Thoracic aorta (tissue), 2 donors: ENCODE measurements at places on chromosomes 7 and 10.

- H3K4me1 ChIP-seq, result no peaks in the 10 kb centered on the region
- no peaks in the 10 kb centered on the region for H3K36me3 ChIP-seq
- no peak overlapping the region for H3K27ac ChIP-seq
- H3K4me3 ChIP-seq, result no peak overlapping the region
Observed at GRCh38 chr7:2501947-2502646, 17.5 kb upstream of the LFNG start.

DNA sequence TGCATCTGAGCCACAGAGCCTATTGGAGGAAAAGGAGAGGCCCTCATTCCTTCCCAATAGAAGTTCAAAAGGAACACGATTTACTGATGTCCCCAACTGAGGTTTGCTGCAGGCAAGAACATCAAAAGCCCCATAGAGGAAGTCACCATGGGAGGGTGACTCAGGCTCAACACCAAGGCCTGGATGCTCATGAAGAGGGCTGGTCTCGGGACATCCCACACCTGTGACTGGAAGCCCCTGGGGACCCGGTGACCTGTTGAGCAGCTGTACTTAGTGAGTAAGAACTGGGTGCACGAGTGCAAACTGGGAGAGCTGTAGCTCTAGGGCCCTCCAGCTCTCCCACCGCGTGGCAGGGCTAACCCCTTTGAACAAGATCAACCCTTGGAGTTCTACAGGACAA is 38.0 kb downstream of the CYTH3 start:
- no peak for DNase-seq
- peaks cover 29% of the 10 kb centered on the region for H3K4me1 ChIP-seq
- no peak overlapping the region for H3K4me3 ChIP-seq
- H3K27ac ChIP-seq, result no peak overlapping the region

DNA sequence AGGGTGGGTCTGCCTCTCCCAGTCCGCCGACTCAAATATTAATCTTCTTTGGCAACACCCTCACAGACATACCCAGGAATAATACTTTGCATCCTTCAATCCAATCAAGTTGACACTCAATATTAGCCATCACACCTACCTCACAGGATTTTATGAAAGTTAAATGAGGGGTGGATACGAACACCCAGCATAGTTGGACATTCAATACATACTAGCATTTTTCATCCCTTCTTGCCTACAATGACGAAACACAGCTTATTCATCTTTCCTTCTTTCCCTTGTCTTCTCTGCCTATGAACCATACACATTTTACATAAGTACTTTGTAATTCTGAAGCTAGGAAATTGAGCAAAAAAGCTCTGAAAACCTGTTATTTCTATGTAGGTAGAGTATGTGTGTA is 48.5 kb downstream of the EMX2 start:
- H3K36me3 ChIP-seq, result no peaks in the 10 kb centered on the region
- H3K27me3 ChIP-seq, result no peaks in the 10 kb centered on the region
- H3K4me3 ChIP-seq, result no peak overlapping the region
- H3K4me1 ChIP-seq, result no peaks in the 10 kb centered on the region

- peak overlapping the region; percentile 98 for H3K4me3 ChIP-seq
- H3K36me3 ChIP-seq, result no peaks in the 10 kb centered on the region
- H3K4me1 ChIP-seq, result peaks cover 27% of the 10 kb centered on the region
- H3K27me3 ChIP-seq, result no peaks in the 10 kb centered on the region
- peak overlapping the region; percentile 90 for H3K27ac ChIP-seq
- DNase-seq, result no peak
Observed at GRCh38 chr10:22321156-22321923, 441 bp downstream of the BMI1 start.

DNA sequence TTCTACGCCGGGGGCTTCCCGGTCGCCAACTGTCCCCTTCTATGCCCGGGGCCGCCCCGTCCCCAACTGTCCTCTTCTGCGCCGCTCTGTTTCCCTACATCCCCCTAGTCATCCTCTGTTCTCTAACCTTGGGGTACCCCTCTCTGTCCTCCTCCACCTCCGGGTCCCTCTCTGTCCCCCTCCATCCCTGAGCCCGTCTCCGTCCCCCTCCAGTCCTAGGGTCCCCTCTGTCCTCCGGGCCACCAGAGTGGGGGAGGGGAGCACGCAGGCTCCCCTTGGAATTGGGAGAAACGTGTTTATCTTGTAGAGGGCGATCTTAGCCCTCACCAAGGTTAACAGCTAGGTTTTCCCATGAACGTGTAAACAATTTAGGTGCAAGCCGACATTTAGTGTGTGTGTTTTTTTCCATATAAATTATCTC is 852 bp upstream of the KLF6 start:
- peak overlapping the region; percentile 81 for H3K4me3 ChIP-seq
- H3K4me1 ChIP-seq, result peaks cover 1% of the 10 kb centered on the region
- DNase-seq, result no peak

DNA sequence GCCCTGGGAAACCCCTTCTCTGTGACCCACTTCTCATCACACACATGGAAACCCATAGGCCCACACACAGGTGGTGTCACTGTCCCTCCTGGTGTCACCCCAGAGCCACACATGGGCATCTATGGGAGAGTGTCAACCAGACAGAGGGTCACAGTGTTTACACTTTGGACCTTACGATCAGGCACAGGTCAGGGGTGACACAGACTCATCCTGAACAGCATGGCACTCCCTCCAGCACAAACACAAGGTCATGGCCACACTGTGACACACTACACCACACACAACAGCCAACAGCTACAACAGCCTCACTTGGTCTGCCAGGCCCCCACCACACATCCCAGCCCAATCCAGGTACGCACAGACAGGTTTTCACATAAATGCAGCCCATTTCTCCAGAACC is 6.2 kb downstream of the TLX1 start:
- DNase-seq, result no peak
- no peak overlapping the region for H3K27ac ChIP-seq
- H3K27me3 ChIP-seq, result peaks cover 32% of the 10 kb centered on the region
- peaks cover 32% of the 10 kb centered on the region for H3K4me1 ChIP-seq
- no peaks in the 10 kb centered on the region for H3K36me3 ChIP-seq
